ENCODE measurements at places on chromosomes 3 and 15.

DNA sequence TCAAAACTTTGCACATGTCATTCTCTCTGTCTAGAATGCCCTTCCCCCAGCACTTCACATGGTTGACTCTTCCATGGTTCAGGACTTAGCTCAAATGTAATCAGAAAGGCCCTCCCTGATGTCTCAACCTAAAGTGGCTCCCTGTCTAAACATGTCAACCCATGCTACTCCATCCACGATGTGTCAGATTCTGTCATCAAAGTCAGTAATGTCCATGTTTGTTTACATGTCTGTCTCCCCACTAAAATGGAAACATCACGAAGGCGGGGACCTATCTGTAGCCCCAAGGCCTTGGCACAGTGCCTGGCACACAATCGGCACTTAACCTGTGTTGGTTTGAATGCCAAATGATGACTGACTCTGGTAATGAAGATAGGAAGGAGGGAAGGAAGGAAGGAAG is 20.8 kb upstream of the SNTN start:
- no peak for DNase-seq

- no peak for DNase-seq
These were observed 25.7 kb downstream of the IQGAP1 start for GRCh38 chr15:90413411-90414379.

DNA sequence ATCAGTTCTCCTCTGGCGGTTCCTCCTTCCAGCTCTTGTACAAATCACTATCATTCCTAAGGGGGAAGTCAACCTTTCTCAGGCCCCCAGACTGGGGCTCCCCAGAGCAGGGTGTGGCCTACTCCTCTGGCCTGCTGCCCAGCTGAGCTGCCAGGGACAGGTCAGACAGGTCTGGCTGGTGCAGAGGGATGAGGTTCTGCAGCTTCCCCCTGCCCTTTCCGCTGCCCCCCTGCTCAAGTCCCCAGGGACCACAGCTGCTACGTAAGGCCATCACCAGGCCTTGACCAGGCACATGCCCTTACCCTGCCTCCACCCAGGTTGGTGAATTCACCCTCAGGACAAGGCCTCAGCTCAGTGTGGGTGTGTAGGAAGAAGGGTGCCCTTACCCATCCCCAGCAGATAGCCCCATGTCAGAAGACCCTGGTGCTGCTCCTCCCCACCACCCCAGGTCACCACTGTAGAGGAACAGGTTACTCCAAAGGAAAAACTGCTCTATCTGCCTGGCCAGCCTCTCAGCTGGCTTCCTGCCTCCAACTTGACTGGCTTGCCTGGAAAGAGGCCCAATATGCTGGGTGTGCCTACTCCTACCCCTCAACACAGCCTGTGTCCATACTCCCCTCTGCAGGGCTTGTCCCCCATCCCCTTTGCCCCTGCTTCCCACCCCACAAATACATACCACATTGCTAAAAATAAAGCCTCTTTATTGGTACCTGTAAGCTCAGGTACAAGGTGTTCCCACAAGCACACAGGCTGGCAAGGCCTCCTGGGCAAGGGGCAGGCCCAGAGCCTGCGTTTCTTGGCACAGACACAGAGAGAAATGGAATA is 12.0 kb downstream of the CSRNP1 start:
- DNase-seq, result peak; percentile 75

DNA sequence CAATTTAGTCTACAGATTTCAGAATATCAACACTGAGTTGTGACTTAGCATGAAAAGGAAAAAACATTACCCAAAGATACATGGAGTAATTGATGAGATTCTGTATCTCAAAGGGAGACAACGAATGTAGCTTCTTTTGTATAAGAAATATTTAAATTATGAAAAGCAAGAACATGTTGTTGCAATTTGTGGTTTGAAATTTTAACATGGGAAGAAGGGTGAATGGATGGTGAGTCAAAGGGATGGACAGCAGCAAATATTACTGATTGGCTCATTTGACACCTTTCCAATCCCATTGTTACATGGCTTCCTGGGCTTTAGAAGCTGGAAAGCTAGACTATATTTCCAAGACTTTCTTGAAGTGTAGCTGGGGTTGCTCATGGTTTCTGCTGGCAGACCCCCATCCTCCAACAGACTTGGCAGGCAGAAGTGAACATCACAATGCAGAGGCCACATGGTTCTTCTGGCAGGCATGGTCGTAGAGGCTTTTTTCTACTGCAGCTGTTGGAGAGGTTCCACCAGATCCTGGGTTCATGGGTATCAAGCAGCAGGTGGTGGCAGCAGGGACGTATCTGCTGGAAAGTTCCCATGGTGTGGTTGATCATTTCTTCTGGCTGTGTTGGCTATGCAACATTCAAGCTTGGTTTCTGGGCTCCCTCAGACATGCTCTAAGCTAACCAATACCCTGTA is 47.2 kb upstream of the KPNA4 start:
- DNase-seq, result no peak

DNA sequence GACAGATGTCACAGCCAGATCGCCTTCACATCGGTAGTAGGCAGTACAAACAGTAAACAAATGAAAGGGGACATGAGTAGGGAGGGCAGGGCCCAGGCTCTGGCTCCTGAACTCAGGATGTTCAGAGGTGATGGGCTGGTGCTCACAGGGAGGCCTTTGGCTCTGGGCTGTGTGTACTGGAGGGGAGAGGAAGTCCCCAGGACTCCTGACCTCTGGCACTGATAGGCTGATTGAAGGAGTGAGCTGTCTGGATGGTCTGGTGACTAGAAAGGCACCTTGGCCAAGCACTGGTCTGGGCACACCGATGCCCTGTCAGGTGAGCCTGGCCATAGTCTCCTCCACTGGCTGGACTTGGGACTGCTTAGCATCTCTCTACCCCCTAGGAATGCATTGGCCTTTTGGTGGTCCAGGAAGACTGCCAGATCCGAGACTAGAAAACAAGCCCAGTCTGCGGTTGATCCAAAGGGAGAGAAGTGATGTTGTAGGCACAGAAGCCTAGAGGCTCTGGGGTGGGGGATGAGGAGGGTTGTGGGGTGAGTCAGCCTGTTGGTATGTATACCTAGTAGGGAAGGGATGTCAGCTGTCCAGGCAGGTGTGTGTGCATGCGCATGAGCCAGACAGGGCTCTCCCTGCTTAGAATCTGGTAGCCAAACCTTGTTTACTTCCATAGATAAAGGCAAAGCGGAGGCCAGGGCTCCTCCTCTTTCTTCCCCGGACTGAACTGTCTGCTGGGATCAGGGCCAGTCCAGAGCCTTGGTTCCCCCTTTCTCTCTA is 1.9 kb downstream of the SPINT1 start:
- no peak for DNase-seq

DNA sequence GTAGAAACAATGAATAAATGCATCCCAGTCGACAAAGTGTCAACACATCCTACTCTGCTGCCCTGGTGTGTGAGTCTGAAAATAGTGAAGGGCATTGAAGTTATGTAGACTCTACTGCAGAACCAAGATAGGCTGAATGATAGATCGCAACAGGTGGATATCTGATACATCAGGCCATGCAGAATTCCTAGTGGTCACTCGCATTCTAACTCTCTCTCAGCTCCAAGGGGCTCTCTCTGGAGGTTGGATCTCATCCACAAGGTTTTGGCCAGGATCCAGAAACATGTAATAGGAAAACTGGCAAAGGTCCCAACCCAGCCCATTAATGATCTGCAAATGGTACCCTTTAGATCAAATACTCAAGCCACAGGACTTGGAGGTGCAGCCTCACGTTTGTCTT is 514.1 kb downstream of the MAGI1 start:
- DNase-seq, result no peak

GRCh38 chr15:62753518-62754221 is 288.9 kb upstream of the TPM1 start:
- DNase-seq, result no peak

DNA sequence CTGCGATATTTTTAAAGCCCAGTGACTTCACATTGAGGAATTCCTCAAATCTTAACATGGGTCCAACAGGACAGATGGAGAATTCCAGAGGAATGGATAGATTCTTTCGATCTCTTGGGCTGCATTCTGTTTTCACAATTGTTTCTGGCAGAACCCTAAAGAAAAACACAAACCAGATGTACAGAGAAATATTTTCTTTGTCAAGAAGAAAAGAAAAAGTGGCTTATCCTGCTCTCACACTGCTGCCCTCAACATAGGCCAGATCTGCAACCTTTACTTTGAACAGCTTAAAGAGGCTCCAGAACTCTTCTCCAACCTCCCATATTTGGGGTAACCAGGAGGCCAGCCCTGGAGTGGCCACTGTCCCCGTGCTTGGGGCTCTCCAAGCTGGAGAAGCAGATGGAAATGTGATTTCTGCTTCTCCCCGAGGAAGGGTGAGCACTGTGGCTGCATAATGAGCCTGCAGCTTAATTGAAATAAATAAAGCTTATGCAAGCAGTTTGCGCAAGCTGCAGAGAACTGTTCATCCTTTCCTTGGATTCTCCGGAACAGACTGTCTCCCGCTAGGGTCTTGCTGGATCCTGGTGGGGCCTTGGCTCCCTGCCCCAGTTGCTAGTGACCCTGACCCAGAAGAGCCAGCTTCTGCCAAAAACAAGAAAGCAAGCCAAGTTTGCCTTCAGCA is 453.2 kb upstream of the PROK2 start:
- no peak for DNase-seq

- peak; percentile 97 for DNase-seq
These were observed at the start of gene CFAP161 for GRCh38 chr15:81133782-81134461. TSS of gene CFAP161 (plus strand) at chr15:81134270. CDS start at chr15:81134330, 60 bp downstream.

DNA sequence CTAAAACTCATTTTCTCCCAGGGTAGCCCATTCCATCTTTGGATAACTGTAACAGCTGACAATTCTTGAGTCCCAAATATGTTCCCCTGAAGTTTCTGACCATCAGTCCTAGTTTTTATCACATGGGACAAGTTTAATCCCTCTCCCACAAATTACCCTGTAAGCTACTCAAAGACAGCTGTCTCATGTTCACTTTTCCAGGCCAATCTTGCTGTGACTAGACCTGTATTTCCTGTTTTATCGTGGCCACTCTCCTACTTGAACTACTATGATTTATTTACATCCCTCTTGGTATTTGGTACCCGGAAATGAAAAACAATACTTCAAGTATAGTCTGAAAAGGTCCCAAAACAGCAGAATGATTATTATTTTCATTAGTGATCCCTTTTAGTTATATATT is 95.1 kb upstream of the MEX3B start:
- DNase-seq, result no peak

DNA sequence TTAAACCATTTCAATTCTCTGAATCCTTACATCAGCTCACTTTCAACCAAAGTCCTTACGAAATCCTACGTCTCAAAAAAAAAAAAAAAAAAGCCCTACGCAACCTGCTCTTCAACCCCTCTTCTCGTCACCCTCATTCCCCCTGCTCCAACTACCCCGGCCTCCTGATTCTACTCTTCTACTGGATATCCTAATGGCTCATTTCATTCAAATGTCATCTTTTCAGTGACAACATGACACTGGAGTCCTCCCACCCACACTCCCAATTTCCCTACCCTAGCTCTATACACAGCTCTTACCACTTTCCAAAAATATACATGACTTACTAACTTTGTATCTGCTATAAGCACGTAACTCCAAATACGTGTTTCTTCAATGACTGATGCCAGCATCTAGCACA is 11.5 kb downstream of the UBP1 start:
- DNase-seq, result no peak

DNA sequence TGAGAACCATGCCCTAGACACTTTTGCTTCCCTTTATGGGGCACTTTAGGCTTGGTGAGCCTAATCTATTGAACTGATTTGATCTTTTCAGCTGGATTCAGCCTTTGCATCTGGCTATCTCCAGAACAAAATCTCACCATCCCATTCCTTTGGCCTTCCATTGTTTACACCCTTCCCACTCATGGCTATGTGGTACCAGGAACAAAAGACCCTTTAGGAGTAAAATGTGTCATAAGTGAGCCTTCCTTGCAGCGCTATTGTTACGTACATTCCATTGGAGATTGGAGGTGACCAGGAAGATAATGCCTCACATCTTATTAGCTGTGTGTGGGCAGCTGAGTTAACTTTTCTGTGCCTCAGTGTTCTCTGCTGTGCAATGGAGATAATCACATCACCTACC is 188.4 kb downstream of the SATB1 start:
- DNase-seq, result no peak

- no peak for DNase-seq
These were observed 3.4 kb upstream of the P3H2 start for GRCh38 chr3:190124067-190124466.

- no peak for DNase-seq
These were observed 99.1 kb downstream of the UBE2E2 start for GRCh38 chr3:23302271-23302670.

DNA sequence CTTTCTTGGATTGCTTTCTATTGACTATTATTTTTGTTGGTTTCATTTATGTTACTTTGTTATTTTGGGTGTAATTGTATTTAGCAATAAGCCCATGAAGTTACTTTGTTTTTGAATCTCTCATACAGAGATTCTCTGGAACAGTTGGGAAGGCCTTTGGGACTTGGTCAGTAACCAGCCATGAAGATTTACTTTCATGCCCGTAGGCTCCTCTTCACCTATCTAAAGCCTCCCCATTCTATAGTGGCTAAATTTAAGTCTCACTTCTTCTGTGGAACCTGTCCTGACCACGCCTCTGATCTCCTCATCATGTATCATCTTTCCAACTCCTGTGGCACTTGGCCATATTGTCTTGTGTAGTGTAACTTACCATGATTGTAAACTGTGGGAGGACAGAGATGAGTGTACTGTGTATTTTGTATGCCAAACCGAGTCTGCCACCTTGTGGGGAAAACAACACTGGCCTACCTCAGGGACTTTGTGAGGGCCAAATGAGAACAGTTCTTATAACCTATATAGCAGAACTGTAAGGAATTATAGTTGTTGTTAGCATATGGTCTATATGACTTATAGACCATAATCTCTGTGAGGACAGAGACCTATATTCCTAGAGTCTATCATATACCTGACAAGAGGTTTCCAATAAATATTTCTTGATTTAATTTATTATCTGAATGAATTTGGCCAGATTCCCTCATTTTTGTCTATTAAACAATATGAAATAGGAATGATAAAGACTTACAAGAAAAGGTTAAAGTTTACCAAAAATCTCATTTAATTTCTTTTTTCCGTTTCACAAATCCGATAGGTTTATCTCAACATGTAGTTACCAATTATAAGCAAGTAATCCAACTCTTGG is 75.0 kb downstream of the STARD9 start:
- peak; percentile 65 for DNase-seq

- no peak for DNase-seq
These were observed 20.6 kb upstream of the TRANK1 start for GRCh38 chr3:36965440-36965839.

GRCh38 chr3:118128886-118129285 is 905.8 kb downstream of the IGSF11 start:
- DNase-seq, result no peak

DNA sequence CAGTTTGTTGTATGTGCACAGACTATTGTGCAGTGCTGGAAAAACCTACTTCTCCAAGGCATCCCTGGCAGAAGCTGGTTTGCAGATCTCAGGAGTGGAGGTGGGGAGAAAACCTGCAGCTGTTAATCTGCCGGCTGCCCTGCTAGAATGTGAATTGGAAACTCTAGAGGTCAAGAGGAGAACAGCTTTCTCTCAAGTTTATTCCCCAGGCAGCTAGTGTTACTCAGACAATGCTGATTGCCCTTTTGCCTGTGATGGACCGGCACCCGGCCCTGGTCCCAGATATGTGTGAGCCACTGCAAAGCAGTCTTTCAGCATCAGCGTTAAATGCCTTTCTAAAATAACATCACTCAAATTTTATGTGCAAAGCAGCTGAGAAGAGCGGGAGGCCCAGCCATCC is 129.7 kb upstream of the TPM1 start:
- no peak for DNase-seq
